Stimulated activated CD4-positive, alpha-beta T cell treated with anti-CD3 and anti-CD28 coated beads, Interleukin-1b, Interleukin-23, amount 100 ng/mL, for 24 hours (primary cell): ENCODE measurements at places on chromosomes 1 and 21.

DNA sequence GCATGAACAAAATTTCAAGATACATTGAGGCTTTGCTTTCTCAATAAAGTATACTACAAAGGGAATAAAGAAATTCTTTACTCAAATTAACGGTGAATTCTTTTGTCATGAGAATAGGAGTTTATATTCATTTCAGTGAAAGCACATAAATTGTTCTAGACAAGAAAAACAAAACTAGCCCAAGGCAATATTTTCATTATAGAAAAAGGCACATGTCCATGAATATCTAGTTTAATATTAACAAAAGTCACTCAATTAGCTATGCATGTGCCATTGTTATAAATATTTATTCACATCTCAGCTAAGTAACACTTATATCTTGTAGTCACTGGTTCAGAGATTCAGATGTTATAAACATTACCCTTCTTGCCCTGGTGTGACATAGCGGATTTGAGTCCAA lies 369.3 kb downstream of the GPATCH2 start:
- no peak for DNase-seq

GRCh38 chr1:6177681-6178380 lies 2.3 kb downstream of the CHD5 start:
- no peak for DNase-seq

DNA sequence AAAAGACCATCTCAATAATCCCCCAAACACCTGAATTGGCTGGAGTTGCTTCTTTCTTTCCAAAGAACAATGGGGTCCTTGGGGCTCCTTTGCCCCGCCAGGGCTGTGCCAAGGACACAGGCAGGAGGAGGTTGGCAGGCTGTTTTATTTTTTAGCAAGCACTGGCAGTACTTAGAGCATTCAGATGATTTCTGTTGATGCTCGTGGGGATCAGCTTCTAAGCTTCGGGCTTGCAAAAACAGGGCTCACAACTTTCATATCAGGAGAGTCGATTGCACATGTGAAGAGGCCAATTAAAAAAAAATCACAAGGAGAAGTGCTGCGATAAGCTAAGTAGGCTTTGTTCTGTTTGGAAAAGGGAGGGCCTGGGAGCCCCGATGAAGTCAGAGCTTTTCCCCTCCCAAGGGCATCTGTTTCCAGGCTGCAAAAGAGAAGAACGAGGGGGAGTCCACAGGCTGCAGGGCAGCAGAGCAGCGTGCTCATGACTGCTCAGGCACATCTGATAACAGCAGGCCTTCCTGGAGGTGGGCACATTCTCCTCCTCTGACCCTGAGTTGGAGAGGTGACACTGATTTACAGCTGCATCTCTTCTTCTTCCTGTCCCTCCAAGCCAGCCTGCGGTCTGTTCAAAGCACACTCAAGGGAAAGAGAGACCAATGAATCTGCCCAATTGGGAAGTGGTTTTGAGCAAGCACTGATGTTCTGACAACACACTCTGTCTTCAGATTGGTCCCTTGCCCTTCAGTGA lies 27.3 kb upstream of the BCAR3 start:
- DNase-seq: no peak

DNA sequence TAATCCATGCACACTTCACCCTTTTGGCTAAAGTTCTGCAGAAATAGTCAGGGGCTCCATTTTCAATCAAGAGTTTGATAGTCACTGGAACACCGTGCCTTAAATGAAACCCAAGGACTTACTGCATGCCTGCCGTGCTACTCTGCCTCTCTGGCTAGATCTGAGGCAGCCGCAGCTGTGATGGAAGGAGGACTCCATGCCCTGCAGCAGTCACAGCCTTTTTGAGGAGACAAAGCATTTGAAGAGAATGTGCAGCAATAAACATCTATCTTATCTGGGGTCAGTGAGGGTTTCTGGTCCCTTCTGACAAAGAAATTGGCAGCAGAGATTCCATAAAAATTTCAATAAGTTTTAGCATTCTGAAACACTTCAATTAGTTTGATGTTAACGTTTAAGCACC lies 78.0 kb downstream of the BCAR3 start:
- no peak for DNase-seq

DNA sequence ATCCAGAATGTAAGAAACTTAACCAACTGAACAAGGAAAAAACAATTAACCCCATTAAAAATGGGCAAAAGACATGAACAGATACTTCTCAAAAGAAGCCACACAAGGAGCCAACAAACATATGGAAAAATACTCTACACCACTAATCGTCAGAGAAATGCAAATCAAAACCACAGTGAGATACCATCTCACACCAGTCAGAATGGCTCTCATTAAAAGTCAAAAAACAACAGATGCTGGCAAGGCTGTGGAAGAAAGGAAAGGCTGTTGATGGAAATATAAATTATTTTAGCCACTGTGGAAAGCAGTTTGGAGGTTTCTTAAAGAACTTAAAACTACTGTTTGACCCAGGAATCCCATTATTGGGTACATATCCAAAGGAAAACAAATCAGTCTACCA lies 51.2 kb downstream of the RGS4 start:
- no peak for DNase-seq

GRCh38 chr1:47710329-47711071 lies 272.7 kb downstream of the FOXD2 start:
- DNase-seq: peak; percentile 61

- no peak for DNase-seq
Observed at GRCh38 chr1:6819246-6820040, 34.2 kb downstream of the CAMTA1 start.

DNA sequence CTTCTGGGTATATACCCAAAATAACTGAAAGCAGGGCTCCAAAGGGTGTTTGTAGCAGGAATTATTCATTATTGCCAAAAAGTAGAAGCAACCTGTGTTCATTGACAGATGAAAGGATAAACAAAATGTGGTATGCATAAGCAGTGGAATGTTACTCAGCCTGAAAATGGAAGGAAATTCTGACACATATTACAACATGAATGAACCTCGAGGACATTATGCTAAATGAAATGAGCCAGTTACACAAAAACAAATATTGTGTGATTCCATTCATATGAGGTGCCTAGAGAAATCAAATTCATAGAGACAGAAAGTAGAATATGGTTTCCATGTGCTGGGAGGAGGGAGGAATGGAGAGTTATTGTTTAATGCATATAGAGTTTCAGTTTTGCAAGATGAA lies 86.3 kb upstream of the ARTN start:
- no peak for DNase-seq

DNA sequence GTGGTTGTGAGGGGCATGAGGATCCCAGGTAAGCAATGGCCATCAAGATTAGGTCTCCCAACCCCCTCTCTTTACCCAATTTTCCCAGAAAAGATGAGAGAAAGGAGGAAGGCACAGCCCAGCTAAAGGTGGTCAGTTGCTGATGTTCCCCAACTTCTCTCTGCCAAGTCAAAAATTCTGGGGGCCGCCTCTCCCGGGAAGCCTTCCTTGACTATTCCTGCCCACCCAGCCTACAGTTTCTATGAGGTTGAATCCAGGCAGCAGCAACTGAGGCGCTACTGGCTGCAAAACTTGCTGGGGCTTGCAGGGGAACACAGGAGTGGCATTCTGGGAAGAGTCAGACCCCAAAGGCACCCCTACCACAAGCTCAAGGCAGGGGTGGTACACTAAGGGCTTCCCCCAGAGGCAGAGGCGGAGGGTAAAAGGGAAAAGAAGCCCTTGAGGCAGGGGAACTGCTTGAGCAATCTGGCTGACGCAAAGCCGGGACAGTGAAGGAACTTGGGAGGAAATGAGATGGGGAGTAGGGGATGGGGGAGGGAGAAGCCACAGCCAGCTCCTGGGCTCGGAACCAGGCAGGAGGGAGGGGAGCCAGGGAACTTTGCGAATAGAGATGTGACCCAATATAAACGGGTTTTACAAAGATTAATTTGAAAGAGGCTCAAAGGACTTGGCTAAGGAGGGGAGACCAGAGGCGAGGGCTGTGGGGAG lies 31.2 kb downstream of the SDC3 start:
- DNase-seq: no peak
